Ascending aorta (tissue), 2 donors: ENCODE measurements at places on chromosomes 2 and 18.

GRCh38 chr2:115183144-115183543 lies 740.7 kb downstream of the DPP10 start:
- DNase-seq, result no peak

DNA sequence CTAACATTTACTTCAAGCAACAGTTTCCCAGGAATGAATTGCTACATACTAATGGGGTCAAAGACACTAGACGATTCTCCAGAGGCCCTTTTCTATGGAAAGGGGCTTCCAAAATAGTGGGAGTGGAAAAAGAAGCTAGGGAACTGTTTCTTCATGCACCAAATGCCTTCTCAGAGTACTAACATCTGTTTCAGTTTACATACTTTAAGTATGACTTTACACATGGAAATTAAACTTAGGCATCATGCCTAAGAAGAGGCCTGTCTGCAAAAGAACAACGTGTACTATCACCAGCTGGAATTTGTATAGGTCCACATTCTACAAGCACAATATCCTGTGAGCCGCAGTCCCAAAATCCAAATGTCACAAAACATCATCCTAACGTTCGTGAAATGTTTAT lies 29.4 kb upstream of the WDR75 start:
- no peak for DNase-seq

DNA sequence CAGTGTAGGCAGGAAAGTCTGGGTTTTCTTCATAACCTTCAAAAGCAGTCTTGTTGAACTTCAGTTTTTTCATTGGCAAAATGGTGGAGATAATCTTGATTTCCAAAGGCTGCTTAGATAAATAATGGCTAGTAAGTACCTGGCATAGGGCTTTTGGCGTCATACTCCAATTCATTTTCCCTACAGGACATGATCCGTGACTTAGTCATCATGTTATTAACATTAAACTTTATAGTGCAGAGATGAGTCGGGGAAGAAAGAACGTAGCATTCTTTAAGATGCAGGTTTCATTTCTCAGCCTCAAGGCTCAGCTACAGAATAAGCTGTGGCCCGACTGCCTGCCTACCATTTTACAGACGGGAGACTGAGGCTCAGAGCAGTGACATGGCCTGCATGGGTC lies 64.0 kb downstream of the RALBP1 start:
- no peak for DNase-seq

- peak; percentile 58 for DNase-seq
Observed at GRCh38 chr2:120398996-120399888, 53.3 kb downstream of the INHBB start.

- DNase-seq, result no peak
Observed at GRCh38 chr2:9949992-9950520, 1.4 kb upstream of the GRHL1 start.

- no peak for DNase-seq
Observed at GRCh38 chr2:31004257-31004656, 134.0 kb downstream of the GALNT14 start.

DNA sequence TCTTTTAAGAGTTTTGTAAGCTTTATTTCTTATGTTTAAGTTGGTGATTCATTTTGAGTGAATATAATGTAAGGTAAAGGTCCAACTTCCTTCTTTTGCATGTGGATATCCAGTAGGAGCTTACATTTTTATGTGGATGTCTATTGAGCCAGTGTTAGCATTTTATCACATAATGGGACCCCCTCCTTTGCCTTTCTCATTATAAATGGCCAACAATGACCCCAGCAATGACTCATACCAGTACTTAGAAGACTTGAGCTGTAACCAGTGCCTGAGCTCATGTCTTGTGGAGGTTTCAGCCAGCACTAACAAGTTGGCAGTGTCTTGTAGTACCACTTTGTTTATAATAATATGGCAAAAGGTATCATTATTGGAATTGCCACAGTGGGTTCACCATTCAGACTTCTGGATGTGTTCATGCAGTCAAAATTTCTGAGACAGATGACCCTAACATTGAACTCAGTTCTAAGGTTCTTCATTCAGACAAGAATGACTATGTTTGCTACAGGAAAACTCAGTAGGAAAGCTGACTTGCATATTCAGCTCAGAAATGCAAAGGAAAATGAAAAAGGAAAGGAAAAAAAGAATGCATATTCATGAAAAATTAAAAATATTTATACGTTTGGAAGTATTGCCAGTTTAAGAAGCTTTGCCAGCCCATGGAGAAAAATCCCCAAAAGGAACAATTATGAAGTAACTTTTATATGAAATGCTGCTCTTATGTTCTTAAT lies 41.0 kb downstream of the CDKL4 start:
- no peak for DNase-seq

DNA sequence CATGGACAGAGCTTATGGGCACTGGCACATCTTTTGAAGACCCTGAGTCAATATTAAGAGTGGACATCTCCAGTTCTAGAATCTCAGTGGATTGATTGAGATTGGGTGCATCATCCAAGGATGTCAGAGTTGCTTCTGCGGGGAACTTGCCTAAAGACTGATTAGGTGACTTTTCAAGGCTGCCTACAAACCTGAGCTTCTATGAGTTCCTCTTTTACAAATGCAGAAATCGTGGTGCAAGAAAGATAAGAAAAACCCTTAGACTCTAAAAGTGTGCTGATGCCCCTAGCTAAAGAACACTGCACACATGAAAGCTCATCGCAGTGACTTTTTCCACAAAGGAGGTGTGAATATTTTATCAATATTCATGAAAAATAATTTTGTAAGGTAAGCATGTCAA lies 86.8 kb upstream of the NEDD4L start:
- no peak for DNase-seq

- DNase-seq, result peak; percentile 74
Observed at GRCh38 chr2:231708773-231709635, 679 bp downstream of the PTMA start.

GRCh38 chr2:236340251-236340650 lies 76.0 kb upstream of the ASB18 start:
- no peak for DNase-seq

DNA sequence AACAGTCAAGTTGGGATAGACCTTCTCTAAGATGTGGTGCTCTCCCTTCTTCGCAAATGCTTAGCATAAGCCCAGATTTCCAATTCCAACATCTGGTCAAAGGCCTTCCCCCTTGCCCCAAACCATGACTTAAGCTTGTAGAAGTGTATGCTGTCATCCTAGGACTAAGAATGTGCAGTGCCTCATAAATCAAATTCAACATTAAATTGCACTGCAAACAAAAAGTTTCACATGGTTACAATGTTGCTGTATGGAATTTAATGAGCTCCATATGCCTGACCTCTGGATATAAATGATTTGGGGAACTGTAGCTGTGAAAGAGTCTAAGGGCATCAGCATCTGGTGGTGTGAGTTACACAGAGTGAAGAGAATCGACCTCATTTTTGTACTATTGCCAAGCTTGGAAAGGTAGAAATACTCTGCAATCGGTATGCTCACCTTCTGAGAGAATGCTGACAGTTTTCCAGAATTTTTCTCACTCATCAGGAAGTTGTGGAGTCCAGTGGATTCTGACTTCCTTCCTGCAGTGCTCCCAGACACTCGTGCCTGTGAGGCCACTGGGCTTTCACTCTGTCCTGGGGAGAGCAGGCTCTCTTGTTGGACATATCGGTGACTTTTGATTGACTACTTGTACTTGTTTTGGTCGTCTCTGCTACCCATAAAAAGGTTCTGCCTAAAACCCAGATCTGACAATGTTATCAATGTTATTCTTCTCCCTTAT lies 40.6 kb downstream of the FASTKD2 start:
- DNase-seq, result no peak

- no peak for DNase-seq
Observed at GRCh38 chr18:79480171-79481045, 84.7 kb downstream of the NFATC1 start.
